Stimulated activated CD4-positive, alpha-beta T cell treated with anti-CD3 and anti-CD28 coated beads, Interleukin-15, amount 100 ng/mL, for 1 hour (primary cell): ENCODE measurements at places on chromosomes 2 and 18.

GRCh38 chr18:37539236-37539635 is 26.4 kb downstream of the CELF4 start:
- DNase-seq: no peak

- no peak for DNase-seq
These were observed 283.5 kb upstream of the HS6ST1 start for GRCh38 chr2:128602038-128602698.

DNA sequence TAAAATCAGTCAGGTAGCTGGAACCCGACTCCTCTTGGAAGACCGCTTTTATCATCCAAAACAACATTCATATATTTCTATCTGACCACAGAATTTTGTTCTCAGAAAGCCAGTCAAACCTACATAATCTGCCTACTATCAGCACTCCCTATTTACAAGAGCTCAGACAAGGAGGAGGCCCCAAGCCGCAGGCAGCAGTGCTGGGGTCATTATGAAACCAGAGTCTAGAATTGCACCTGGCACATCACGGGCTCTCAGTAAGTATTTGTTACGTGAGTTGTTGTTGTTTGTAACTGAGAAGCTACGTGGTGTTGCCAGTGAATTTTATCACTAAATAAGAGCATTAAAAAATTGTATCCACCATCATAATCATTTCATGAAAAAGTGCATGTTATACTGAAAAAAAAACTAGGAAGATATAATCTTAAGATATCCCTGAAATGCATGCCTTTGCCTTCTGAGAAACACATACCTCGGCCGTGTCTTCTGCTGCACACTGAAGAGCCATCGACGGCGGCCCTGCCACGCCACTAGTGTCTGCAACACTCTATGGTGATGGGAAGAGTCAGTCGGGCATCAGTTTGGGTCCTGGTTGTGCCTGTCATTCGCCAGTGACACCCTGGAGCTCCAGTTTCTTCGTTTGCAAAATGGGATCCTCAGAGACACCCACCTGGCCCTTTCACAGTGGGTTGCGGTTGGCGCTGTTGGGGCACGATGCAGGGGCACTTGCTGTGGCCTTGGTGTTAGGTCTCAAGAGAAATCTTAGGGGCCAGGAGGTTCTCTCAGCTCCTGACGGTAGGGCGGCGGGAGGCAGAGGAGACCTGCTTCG is 505.9 kb downstream of the EIPR1 start:
- no peak for DNase-seq

- no peak for DNase-seq
These were observed 22.8 kb downstream of the NPC1 start for GRCh38 chr18:23563377-23564043.

- no peak for DNase-seq
These were observed 37.3 kb downstream of the MTCL1 start for GRCh38 chr18:8742387-8743361.

GRCh38 chr2:124353656-124354055 is 328.6 kb downstream of the CNTNAP5 start:
- no peak for DNase-seq

DNA sequence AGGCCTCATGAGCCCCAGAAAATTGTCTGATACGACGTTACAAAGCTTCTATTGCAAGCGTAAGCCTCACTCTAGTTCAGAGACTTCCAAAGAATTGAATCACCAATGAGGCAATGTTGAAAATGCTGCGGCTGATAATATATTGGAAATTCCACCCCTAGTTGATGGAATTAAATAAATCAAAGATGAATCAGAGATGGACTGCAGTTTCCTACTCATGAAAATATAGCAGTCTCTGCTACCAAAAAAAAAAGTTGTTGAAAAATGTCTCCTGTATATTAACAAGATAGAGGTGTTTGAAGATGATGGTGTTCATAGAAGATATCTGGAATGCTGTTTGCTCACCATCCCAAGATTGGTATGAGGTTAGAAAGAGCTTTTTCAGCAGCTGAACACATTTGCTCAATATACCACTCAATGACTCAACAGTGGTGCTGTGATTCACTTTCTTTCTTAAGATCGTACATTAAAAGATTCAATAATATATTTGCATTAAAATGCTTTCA is 99.8 kb upstream of the ARHGAP28 start:
- no peak for DNase-seq

DNA sequence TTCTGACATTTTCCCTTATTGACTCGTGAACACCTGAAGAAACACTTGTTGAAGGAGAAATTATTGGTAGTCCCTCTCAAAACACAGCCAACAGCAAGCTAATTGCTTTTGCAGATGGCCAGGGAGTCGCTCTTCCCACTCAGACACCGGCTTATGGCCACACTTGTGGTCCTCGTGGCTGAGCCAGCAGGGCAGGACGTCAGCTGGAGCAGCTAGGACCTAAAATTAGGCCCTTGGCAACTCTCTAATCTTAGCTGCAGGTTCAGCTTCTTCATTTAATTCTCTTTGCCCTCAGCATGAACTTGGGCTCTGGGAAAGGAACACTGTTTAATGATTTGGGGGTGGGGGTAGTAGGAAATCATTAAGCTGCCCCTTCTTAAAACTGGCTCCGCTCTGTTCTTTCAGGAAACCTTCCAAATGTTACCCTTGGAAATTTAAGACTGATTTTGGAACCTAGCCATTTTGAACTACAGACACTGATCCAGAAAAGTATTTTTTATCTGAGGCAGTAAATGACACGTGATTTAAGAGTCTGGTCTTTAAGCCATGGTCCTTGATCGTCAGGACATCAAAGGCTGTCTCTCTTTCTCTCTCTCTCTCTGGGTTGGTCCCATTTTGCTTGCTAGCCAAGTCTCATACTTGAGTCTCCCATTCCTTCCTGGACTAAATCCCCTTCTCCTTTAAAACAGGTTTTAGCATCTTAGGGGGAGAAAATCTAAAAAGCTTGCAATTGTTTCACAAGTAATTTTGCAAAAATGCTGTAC is 77.5 kb downstream of the CDK15 start:
- DNase-seq: no peak

GRCh38 chr2:57407772-57408201 is 638.8 kb upstream of the VRK2 start:
- no peak for DNase-seq

DNA sequence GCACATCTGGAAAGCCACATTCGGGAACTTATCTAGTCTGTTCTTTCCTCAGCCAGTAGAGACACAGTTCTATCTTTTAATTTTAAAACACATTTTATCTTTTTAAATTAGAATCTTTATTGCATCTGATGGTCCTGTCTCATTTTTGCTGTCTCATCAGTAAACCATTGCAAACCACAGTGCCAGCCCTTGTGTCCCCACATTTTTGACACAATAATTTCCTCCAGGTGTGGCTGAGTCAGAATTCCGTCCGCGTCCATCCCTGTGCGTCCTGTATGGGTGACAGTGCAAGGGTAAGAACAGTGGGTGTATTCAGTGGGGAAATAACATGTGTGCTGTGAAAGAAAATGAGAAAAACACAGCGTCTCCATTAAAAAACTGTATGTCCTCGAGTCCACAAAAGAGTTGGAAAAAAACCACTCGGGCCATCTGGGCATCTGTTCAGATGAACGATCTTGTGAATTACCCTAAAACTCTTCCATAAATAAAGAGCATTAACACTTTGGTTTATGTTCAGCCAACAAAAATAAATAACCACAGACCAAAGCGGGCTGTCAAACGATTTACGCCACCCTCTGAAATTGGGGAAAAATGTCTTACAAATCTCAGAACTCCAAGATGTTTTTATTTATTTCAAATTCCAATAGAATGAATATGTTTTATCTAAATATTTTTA is 137.3 kb downstream of the ZNF516 start:
- DNase-seq: no peak

DNA sequence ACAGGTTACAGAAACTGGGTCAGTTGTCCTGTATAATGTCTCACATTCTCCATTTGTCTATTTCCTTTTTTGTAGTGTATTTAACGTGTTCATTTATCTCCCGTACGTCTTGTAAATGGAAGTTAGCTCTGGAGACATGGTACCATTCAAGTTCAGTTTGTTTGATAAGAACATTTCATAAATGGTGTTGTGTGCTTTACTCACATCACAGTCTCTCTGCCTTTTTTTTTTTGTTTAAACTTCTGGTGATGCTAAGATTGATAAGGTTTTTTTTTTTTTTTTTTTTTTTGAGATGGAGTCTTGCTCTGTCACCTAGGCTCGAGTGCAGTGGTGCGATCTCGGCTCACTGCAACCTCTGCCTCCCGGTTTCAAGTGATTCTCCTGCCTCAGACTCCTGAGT is 41.7 kb downstream of the UBR3 start:
- DNase-seq: no peak

GRCh38 chr2:199409759-199410529 is 47.8 kb downstream of the SATB2 start:
- no peak for DNase-seq

DNA sequence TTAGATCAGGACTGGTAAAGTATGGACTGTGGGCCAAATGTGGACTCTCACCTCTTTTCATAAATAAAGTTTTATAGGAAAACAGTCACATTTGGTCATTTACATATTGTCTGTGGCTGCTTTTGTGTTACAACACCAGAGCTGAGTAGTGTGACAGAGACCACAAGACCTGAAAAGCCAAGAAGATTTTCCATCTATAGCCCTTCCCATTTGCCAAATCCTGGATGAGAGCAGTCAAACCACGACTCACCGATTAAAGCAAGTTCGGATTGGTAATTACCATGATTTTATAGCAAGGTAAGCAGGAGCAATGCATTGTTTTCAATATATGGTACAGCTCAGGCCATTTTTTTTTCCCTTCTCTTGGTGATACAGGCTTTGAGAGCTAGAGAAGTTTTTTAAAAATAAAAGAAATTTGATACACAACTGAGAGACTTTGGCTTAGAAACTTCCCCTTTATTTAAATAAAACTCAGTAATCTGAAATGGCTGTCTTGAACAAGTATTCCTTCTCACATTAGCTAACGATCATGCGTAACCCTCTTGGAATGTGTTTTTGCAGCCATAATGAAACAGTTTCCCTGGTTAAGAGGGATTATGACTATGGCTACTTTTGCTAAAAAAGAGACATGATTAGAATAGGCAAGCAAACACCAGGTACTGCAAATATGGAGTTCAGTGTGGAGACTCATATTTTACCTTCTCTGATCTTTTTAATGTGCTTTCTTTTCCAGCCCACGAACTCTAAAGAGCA is 9.5 kb upstream of the MALL start:
- no peak for DNase-seq

DNA sequence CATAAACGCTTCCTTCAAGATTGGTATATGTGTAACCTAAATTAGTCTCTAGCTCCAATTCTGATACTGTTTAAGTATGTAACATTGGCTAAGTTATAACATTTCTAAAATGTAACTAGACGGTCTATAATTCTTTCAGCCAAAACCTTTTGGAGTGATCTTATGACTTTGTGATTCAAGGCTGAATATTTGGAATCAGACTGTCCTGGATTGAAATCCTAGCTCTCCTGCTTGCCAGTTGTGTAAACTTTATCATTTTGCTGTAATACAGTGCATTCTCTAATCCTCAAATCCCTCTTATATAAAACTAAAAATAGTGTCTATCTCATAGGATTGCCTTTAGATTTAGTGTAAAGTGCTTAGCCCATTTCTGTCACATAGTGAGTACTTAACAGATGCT is 337.2 kb upstream of the KCNJ3 start:
- no peak for DNase-seq

DNA sequence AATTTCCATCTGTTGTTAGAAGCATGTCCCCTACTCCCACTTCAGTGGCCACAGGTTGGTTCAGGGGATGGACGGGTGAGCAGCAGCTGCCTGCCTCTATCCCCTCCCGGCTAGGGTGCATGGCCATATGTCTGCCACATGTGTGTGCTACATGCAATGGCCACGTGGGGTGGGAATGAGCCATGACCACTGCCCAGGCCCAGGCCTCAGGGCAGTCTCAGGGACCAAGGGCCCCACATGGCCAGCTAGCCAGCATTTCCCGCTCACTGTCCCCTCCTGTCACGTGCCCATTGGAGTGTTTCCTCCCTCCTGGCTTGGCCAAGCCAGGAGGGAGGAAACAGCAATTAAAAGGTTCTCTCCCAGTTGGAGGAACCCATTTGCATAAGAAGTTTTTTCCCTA is 117.1 kb downstream of the KCNS3 start:
- no peak for DNase-seq

DNA sequence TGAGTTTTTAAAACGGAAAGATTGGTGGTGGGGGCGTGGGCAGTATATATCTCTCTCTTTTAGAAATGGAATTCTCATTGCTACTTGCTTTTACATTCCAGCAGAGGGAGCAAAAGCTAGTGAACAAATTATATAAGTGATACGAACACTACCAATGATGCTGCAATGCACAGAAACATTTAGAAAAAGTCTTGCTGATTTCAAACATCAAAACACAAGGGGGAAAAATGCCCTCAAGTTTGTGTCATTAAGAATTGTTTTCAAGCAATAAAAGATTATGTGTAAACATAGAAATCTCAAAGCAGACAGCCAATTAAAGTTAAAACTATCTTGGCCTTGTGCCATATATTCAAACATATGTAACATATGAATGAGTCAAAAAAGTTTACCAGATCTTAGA is 296.3 kb upstream of the KCNJ3 start:
- DNase-seq: no peak

- no peak for DNase-seq
These were observed 288.5 kb downstream of the TNS1 start for GRCh38 chr2:217714287-217714751.

GRCh38 chr2:133504566-133505505 is 63.4 kb downstream of the NCKAP5 start:
- no peak for DNase-seq

- DNase-seq: no peak
These were observed 284 bp downstream of the TIMM21 start for GRCh38 chr18:74148543-74149070.

DNA sequence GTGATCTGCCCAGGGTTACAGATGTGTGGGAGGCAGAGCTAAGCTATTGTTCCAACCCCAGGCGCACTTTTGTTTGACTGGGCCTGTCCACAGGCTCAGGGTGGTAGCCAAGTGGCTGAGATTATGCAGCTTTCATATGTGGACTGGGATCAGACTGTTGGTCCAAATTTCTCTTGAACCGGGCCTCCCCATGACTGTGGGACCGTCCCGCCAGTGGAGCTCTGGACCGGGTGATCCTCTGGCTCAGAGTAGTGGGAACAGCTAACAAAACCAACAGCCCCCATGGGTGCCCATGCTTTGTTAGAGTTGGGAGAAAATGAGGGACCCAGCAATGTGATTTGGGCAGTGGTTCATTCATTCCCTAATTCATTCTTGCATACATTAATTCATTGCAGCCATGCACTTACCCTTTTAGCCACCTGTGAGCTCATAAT is 86.8 kb upstream of the HS6ST1 start:
- no peak for DNase-seq

DNA sequence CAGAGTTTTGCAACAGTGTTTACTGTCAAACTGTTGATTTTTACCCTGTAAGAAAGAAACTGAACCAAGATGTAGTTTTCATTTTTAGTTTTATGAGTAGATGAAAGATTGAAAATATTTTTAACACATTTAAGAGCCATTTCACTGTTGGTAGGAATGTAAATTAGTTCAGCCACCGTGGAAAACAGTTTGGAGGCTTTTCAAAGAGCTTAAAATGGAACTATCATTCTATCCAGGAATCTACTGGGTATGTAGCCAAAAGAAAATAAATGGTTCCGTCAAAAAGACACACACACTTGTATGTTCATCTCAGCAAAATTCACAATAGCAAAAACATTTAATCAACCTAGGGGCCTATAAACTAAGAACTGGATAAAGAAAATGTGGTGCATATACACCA is 729.8 kb upstream of the CDH7 start:
- no peak for DNase-seq

GRCh38 chr2:74148457-74149246 is 940 bp upstream of the BOLA3 start:
- DNase-seq: no peak

- no peak for DNase-seq
These were observed 1.6 kb upstream of the STK17B start for GRCh38 chr2:196172951-196173350.

GRCh38 chr2:150733051-150733618 is 245.7 kb upstream of the RND3 start:
- DNase-seq: no peak
